MG63 (cell line): ENCODE measurements at places on chromosomes 12 and 14. TPM values are rescaled to one million over a fixed set of nuclear protein-coding genes. Genes with fewer than 3 reads are reported as not detected.

The VSX2 gene
- total RNA-seq, result not detected in 2 replicates

DNA sequence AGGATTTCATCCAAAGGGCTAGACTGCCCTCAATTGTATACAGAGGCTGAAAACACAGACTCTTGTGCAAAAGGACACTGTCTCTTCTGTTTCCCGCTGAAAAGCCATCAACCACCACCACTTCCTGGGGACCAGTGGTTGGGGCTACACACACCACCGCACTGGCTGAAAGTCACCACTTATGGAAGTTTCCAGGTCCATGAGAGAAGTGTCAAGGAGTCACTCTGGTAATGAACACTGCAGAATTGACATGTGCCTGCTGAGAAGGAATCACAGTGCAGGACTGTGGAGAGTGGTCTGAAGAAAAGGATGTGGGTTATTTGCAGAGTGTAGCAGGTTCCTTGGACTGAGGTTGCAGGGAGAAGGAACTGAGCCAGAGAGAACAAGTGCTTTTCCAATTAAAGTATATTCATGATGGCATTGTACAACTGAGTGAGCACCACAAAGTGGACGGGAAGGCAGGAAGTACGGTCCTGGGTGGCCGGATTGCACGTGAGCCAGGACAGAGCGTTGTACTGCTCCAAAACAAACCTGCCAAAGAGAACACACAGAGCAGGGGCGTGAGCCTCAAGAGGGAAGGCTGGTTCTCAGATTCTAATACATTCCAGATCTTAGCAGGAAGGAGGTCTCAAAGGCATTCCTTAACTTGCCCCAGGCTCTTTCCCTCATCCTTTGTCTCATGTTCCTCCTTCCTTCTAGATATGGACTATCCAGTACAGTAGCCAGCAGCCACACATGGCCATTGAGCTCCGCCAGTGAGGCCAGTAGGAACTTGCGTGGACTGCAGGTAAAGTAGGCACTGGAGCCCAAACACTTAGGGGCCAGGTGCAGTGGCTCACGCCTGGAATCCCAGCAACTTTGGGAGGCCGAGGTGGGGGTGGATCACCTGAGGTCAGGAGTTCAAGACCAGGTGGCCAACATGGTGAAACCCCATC, 316.4 kb downstream of the MED13L start:
- no peak for DNase-seq

GRCh38 chr14:103872481-103873113, 25.2 kb upstream of the PPP1R13B start:
- DNase-seq, result no peak

- DNase-seq, result no peak
Observed at GRCh38 chr14:63431466-63431865, 111.7 kb downstream of the PPP2R5E start.

The TRHDE gene
- 0.22 and 5.0 TPM in 2 replicates for total RNA-seq

GRCh38 chr12:63103494-63104131, 47.4 kb downstream of the AVPR1A start:
- DNase-seq, result no peak

The LMNTD1 gene
- total RNA-seq, result not detected in 2 replicates
